RPMI8226 (cell line): ENCODE measurements at places on chromosomes 1 and 21.

DNA sequence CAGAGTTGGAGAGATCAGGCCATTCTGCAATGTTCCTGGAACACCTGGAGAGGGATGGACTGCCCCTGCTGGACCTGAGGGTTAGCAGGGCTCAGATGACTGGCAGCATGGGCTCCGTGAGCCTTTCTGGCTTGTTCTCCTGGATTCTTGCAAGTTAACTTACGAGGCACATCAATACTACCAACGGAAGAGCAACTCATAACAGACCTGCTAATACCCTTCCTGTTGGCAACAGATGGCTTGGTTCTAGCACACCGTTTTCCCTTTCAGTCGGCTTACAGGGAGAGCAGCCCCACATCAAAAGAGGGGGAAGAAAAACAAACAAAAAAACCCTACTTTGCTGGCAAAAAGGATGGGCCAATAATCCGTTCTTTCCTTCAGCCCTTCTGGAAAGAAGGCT, 47.9 kb downstream of the SLC66A1 start:
- DNase-seq, result no peak

DNA sequence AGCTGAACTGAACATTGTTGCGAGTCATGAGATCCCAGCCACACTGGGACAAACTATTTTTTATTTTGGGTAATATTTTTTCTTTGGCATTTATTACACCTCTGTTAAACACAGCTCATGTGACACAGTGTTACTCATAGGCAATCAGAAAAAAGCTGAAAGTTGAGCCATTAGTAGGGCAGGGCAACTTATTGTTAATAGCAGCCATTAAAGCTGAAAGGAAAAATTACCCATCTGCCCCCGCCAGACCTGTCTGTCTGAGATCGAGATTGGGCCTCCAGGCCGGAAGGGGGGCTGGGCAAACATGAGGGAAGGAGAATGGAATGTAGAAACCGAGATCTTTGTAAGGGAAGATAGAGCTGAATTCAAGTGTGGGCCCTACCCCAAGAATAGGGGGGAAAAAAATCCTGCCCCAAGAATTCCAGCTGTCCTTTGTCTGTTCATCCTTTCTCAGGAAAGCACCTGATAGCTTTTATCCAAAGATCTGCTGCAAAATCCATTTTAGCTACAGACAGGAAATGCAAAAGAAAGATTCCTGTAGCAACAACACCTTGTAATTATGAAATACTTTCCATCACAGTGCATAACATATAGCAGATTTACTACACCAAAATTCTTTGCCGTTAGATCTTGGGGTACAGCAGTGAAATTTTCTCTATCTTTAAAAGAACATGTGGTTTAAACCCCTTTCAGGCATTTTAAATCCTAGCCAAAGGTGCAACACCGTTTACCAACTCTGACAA, 212.8 kb downstream of the PBX1 start:
- DNase-seq, result no peak

- DNase-seq, result no peak
These were observed 25.7 kb downstream of the CRYAA start for GRCh38 chr21:43194303-43195120.

DNA sequence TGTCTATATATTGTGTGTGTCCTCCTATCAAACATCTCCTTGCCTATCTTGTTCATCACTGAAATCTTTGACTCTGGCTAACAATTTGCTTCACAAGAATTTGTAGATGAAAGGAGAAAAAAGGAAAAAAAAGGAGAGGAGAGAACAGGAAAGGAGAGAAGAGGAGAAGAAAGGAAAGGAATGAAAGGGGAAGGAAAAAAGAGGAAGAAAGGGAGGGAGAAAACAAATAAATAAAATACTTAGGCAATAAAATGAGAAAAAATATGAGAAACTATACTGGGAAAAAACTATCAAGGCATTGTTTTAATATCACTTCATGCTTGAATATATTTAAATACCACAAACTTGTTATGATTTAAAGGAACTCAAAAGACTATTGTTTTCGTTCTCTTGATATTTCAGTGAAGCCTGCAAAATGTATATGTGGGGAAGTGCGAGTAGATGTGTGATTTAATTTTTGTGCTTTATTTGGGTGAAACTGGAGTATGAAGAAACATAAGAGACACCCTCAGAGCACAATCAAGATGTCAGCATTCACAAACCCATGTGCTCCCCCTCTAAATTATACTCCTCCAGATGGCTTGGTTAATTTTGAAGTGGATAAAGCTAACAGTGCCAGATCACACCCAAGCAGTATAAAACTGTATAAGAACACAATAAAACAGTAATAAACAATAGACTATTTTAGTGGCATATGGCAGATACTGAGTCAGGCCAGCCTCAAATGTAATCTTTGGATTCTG, 205.7 kb upstream of the SAMSN1 start:
- DNase-seq, result no peak

- peak; percentile 57 for DNase-seq
These were observed 68.7 kb downstream of the TEX35 start for GRCh38 chr1:178581351-178582303.

GRCh38 chr1:201042779-201043461, 19.4 kb upstream of the KIF21B start:
- peak; percentile 80 for DNase-seq

- DNase-seq, result no peak
These were observed 108.6 kb upstream of the RAB3GAP2 start for GRCh38 chr1:220380885-220381284.

GRCh38 chr1:173048621-173049321, 2.0 kb downstream of the TNFSF18 start:
- DNase-seq, result no peak

GRCh38 chr1:192629612-192630011, 6.3 kb upstream of the RGS13 start:
- DNase-seq, result no peak

DNA sequence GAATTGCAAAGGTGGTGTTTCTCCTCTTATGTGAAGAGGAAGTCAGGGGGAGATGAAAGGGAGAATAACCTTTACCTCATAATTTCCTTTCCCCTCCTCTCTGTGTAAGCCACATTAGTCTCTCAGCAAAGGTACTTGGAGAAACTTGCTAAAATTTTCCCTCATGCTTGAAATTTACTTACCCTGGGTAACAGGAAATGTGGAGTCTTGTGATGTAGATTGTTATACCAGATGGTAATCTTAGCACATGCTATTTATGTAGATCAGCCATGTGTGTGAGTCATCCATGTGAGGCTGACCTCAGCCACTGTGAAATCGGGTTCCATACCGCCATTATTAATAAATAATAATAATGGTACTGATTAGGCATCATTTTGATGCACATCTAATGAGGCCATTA, 128.4 kb downstream of the TGFB2 start:
- no peak for DNase-seq
